ENCODE measurements at places on chromosomes 2 and 18.

- DNase-seq, result no peak
Observed at GRCh38 chr2:109154226-109154625, 25.2 kb downstream of the SH3RF3 start.

DNA sequence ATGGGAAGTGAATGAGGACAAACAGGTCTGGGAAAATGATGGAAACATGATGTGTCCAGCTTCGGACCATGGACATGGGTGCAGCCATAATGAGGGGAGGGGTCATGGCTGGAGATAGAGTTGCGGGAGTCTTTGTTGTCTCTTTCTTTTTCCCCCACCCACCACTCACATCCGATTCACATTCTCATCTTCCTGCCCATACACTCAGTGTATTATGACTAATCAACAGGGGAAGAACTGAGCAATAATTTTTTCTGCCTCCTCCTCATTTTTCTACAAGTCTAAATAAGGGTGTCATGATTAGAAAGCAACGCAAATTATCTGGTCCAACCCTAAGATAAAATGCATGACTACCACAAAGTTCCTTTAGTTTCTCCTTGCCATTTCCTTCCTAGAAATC, 5.7 kb upstream of the SERPINB2 start:
- no peak for DNase-seq

GRCh38 chr2:191748528-191749180, 70.7 kb downstream of the NABP1 start:
- peak; percentile 30 for DNase-seq

- DNase-seq, result peak; percentile 99
Observed at GRCh38 chr2:234245945-234246344, 195.4 kb downstream of the SPP2 start.

- DNase-seq, result no peak
Observed at GRCh38 chr18:37408676-37409265, 156.8 kb downstream of the CELF4 start.

- DNase-seq, result peak; percentile 49
Observed at GRCh38 chr2:112481528-112482233, at the start of gene TTL. TSS of gene TTL (plus strand) at chr2:112482156. CDS start at chr2:112482345, 189 bp downstream.

DNA sequence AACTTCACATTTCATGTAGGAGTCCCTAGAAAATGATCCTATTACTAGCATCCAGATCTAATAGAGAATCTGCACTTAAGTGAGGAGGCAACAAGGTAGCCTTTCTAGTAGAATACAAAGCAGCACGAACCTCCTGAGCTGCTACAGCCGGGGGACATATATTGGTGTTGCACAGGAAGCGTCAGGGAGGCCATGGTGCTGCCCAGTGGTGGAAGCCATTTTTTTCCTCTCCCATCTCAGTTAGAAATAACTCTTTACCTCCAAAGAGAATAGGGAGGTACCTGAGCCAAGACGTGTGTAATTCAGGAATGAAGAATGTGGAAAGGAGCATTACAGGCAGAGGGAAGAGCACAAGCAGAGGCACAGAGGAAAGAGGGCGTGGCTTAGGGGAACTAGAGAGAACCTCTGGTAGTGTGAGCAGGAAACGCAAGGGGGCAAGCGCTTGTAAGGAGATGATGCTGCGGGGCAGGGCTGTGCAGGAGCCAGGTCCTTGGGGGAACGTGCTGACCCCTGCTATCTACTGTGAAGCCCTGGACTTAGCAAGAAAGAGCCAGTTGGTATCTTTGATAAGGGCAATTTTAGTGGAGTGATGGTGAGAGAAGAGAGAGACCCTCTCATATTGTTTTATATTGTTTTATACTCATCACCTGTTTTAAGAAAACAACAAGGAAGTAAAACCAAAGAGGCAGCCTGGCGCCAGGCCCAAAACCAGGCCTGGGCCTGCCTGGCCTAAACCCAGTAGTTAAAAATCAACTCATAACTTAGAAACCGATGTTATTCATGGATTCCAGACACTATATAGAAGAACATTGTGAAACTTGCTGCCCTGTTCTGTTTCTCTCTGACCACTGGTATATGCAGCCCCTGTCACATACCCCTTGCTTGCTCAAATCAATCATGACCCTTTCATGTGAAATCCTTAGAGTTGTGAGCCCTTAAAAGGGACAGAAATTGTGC, 50.0 kb upstream of the TTC39C start:
- no peak for DNase-seq

DNA sequence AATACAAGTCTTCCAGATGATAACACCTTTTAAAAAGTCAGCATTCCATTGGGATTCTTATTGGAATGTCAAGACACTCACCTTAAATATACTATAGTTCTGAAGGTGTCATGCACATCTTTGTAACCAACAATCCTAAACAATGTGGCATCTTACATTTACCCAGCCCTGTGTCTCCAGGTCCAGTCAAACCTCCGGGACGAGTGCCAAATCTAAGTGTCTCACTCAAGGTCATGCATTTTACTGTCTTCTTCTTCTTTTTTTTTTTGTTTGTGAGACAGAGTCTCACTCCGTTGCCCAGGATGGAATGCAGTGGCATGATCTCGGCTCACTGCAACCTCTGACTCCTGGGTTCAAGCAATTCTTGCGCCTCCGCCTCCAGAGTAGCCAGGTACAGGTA, 206.9 kb upstream of the FAM98A start:
- no peak for DNase-seq

DNA sequence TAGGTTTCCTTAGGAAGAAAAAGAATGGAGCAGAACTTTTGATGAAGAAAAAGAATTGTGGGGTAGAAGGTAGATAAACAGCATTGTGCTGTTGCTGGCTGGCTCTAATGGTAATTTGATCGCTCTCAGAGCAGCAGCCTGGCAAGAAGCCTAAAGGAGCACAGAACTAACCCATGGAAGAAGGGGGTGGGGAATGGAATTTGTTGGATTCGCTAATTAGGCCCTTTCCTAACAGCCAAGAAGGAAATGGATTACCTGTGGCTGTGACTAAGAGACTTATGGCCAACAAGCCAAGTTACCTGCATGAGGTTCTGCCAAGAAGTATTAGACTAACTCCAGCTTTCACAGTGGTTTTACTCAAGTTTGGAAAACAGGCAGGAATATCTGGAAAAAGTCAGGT, 210.6 kb downstream of the IKZF2 start:
- DNase-seq, result peak; percentile 69

DNA sequence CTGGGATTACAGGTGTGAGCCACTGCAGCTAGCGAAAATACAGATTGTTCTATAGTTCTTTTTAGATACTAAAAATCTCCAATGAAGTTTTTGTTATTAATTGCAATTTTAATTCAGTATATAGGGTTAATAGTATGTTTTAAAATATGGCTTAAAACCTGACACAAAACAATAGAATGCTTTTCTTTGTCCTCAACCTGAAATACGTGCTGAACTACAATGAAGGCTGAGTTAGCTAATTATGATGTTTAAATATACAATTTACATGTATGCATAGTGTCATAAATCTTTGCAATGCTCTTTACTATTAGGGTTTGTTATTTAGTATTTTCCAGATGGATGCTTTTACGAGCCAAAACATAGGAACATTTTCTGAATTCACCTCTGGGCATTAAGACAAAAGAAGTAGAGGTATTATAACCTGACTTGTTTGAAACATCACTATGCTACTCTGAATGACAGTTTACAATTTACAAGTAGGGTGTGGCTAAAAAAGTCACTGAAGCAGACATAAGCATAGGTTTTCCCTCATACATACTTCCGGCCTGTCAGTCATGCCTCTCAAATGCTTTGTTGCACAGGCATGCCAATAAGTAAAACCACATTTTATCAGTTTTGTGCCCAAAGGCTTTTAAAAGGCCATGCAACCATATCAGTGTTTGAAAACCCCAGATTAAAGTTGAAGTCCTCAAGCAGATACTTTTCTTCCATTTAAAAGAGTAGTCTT, 168.3 kb downstream of the OTX1 start:
- DNase-seq, result no peak

DNA sequence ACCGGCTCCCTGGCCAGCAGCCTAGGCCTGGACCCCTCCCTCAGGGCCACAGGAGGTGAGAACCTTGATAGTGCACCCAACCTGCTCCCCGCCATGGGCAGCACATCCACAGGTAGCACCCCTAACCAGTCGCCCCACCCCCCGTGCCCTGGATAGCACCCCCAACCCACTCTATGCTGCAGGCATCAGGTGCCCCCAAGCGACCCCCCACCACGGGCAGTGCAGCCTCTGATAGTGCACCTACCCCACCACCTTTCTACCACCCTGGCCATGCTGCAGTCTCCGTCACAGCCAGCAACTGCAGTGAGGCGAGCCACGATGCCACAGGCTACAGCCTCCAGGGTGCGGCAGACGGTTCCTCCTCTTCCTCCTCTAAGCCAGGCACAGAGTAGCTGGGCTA, 55.6 kb downstream of the SOWAHC start:
- DNase-seq, result no peak

DNA sequence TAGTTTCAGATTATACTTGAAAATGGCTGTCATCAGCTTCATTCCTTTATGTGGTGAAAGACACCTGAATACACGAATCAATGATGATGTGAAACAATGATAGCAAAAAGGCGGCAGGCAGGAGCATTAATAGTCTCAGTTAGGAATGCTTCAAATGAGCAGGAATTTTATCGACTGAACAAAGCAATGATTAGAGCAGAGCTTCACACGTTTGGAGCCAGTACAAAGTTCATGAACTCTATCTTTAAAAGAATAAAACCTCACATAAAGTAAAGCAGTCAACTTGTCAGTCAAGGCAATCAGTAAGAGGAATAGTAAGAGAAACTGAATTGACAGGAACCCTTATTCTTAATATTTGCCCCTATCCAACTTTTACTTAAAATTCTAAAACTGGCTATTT, 78.4 kb upstream of the SERTAD2 start:
- no peak for DNase-seq

GRCh38 chr2:159875083-159875482, 77.1 kb upstream of the CD302 start:
- DNase-seq, result no peak

GRCh38 chr18:6994056-6994770, 123.4 kb downstream of the LAMA1 start:
- DNase-seq, result peak; percentile 31

DNA sequence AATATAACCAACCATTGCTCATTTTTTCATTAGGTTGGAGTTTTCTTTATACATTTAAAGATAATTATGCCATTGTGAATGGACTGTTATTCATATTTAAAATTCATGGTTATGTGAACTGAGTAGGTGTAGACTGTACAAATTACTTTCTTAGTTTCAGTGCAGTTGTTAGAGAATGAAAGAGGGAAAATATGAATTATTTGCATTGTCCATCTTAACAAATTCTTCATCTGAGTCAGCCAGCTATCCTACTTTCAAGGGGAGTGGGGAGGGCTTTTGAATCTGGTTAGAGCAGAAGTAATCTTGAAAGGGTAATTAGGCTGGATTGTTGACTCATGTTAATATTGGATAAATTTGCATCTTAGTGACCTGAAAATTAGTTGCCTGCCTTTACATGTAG, 212.0 kb downstream of the MCFD2 start:
- DNase-seq, result no peak

DNA sequence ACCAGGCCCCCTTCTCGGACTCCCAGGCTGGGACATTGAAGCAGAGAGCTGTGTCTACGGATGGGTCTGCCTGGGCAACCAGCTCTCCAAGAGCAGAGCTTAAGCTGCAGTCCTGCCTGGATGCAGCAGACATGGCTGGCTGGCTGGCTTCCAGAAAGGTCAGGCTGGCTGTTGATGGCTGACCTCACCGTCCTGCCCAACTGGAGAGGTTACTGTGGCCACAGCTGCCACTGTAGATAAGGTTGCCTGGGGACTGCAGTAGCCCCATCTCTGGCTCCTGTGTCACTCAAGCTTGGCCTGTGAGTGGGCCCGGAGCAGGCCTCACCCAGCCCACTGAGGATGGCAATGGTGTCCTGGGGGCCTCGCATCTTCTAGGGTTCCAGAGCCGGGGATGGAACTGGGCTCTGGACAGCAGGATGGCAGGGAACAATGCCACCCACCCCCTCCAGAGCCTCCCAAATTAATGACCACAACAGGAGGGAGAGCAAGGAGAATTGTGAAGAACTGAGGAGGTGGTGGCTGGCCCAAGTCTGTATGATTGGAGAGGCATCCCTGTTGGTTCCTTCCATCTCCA, 37.0 kb upstream of the FOSL2 start:
- DNase-seq, result no peak

DNA sequence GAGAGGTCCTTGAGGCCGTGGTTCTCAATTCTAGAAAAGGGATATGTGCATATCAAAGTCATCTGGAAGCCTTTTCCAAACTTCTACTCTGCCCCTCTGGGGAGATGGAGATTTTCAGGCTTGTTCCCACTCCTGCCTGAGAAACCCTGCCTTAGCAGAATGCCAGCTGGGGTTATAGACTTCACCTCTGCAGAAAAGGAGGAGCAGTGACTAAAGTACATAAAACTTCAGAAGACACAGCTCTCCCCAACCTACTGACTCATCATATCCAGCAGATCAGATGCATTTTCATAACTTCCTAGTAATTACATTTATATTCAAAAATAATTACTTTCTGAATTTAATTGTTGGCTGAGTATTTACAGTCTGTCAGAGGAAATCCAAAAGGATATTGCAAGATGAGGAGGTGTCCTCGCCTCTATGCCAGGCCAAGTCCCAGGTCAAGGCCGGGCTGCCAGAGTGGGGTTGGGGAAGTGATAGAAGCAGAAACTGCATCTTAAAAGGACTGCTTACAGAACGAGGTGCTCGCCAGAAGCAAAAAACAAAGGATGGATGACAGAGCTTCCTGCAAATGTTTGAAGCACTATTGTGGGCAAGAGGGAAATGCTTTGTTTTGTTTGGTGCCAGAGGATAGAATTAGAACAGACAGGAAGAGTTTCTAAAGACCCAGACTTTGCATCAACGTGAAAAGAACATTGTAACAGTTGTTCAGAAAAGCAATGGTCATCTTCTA, 75.6 kb upstream of the APCDD1 start:
- no peak for DNase-seq

DNA sequence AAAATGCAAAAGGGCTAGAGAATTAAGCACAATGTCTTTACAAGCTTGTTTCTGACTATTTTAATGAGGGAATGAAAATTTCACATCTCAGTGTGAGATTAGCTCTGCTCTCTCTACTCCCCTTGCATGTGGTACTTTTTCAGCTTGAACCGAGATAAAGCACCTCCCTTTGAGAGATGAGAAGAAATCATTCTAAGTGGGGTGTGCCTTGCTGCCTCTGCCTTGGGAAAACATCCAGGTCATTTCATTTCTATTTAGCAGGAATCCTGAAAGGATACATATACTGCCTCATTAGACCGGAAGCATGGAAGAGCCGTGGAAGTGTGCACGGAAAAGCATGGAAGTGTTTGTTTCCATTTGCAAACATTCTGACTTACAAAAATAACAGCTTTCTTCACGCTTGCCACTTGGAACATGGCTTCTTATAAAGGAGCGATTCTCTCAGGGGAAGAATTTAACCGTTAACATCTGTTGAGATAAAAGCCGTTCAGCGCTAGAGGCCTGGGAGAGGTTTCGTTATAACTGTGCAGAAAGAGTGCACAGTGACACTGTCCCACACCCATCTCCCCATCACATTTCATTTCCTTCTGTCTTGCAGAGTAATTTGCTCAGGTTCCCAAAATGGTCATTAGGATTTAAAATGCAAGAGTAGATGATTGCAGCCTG, 16.7 kb downstream of the NOSTRIN start:
- DNase-seq, result no peak

GRCh38 chr2:224347176-224348051, 54.5 kb downstream of the FAM124B start:
- no peak for DNase-seq
